ENCODE measurements at places on chromosomes 2 and 18.

- peak; percentile 54 for DNase-seq
Observed at GRCh38 chr18:3998698-3999333, 456.3 kb downstream of the DLGAP1 start.

GRCh38 chr2:199261239-199261638 lies 196.5 kb downstream of the SATB2 start:
- peak; percentile 79 for DNase-seq

DNA sequence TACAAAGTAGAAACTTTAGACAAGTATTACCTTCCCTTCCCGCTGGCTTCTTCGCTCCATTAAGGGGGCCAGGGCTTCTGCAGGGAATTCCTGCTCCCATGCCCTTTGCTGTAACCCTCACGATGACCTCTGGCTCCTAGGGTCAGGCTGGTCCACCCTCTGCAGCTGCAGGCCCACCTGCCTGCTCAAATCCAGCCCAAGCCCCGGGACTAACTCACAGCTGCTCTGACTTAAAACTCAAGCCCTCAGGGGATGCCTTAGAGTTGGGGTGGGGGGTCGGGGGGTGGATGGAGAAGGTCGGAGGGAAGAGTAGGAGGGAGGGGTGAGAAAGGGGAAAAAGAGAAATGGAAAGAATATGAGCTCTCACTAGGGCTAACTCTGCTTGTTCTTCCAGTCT lies 4.9 kb downstream of the IGFBP5 start:
- DNase-seq, result no peak

- no peak for DNase-seq
Observed at GRCh38 chr2:241931084-241931975, 61.8 kb downstream of the RTP5 start.

GRCh38 chr2:231012463-231012862 lies 16.5 kb downstream of the SPATA3 start:
- no peak for DNase-seq

DNA sequence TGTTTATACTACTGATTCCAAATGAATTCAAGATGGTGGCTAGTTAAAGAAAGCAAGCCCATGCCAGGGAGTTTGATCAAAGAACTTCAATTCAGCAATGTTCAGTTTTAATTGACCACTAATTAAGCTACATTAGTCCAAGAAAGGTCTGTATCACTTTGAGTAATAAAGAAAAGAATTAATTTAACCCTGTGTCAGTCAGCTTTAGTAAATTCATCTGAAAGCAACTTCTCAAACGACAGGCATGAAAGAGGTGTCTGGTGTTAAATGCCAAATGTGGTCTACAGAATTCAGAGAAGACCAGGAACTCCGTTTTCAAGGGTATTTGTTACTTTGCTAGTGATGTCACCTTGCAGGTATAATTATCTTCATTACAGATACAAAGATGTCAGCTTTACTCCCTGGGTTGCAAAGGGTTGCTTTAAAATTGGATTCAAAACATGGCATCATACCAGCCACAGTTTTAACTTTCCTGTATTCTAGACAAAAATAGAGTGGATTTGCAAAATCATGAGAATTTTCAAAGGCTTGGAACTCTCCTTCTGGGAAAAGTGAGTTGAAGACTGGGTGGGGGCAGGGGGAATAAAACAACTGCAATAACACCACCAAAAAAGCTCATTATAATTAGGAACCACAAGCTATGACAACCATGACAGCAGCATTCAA lies 281.5 kb downstream of the TCF4 start:
- DNase-seq, result no peak

DNA sequence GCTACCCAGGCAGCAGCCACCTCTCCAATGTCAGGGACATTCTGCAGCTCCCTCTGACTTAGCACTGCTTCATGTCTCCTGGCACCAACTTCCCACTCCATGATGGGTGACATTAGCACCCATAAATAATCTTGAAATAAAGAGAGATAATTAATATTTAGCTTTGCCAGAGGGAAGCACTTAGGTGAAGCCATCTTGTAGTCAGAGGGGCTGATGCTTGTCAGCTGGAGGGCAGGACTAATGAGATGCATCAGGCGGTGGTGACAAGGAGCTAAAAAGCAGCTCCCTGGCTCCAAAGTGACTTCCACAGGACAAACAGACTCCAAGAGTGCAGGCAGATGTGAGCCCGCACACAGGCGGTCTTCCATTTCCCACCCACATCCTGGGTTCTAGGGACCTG lies 153.0 kb upstream of the ID2 start:
- DNase-seq, result no peak

DNA sequence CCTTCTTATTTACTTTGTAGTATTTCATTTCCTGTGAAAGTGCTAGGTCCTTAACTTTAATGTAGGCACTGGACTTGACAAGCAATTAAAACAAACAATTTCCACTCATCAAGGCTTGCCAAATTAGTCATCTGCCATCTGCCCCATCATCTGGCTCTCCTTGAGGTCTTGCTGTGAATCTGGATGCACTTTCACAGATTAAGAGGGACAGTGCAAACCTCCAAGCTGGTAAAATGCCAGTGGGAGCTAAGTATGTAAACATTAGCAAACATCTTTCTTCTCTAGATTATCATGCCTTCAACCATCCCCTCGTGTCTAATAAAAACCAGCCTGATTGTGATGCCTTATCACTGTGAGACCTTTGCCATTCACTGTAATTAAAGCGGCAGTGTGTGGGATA lies 402.9 kb downstream of the ERBB4 start:
- DNase-seq, result no peak

DNA sequence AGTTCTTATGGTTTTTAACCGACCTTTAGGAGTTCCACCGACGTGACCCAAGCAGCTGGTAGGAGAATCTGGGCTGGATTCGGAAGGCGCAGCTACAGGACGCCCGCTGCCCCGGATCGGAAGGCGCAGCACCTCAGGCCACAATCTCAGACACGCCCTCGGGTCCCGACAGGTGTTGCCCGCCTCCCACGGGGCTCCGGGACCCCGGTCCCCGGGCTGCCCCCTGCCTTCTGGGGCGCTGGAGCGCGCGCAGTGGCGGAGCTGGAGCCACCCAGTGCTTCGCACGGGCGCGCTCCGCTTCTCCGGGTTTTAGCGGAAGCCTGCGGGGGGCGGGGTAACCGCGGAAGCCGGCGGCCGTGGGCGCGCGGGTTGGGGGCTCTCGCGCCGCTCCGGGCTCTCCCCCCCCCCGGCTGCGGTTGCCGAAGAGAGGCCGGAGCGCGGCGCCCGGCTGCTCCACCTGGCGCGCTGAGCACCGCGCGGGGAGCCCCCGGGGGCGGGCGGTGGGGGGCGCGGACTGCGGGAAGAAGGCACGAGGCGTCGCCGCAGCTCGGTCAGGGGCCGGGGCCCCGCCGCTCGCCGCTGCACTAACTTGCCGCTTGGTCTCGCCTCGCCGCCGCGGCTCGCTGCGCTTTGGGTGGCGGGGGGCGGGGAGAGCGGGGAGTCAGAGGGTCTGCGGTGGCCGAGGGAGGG lies 718.8 kb downstream of the DPP10 start:
- no peak for DNase-seq

DNA sequence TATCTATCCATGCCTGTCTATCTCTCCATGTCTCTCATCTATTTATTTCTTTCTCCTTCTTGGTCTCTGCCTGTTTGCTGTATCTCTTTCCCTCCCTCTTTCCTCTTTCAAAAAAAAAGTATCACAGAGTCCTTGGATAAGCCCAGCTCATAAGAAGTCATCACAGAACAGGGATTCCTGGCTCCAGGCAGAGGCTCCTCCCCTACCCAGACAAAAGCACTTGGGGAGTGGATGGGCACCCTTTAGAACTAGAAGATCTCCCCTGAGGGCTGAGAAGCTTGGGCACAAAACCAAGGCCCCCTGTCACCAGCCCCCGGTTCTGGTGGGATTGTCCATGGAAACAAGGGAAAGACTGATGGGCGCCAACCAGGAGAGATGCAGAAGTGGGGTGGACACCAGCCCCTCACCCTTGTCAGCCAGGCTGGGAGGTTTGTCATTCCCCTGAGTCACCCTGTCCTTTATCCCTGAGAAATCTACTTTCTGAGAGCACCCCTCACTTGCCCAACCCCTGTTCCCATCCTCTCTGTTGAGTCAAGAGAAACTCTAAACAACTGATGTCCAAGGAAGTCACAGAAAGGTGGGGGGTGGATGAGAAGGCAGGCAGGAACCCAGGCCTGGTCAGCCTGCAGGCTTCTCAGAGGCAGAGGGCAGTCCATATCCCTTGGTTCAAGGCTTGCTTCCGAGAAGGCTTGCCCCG lies 127.1 kb downstream of the TNS1 start:
- no peak for DNase-seq

GRCh38 chr2:233061591-233062450 lies 1.7 kb downstream of the INPP5D start:
- DNase-seq, result no peak

- DNase-seq, result peak; percentile 57
Observed at GRCh38 chr2:164719996-164720941, 99.0 kb upstream of the GRB14 start.

GRCh38 chr18:78642296-78642951 lies 337.2 kb upstream of the SALL3 start:
- DNase-seq, result no peak

GRCh38 chr2:68936427-68936826 lies 16.3 kb downstream of the GKN2 start:
- DNase-seq, result peak; percentile 62

GRCh38 chr18:54765636-54766375 lies 62.5 kb upstream of the RAB27B start:
- no peak for DNase-seq

DNA sequence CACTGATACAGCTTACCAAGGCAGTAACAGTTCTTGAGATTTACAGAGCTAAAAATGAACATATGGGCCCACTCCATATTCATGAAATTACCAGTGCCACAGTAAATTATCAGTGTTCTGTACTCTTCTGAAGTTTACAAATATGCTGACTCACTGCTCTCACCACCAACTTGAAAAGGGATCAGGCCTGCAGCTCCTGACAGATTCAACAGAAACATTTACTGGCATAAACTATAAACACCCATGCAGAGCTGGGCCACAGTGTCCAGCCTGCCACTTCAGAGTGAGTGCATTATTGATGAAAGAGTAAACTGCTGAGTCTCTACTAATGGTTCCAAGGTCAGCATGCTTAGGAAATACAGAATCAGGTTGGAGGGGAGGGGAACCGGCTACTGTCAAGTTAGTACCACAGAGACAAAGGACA lies 83.1 kb downstream of the FARSB start:
- peak; percentile 42 for DNase-seq

- peak; percentile 2 for DNase-seq
Observed at GRCh38 chr2:179141206-179141605, 91.3 kb upstream of the CCDC141 start.

DNA sequence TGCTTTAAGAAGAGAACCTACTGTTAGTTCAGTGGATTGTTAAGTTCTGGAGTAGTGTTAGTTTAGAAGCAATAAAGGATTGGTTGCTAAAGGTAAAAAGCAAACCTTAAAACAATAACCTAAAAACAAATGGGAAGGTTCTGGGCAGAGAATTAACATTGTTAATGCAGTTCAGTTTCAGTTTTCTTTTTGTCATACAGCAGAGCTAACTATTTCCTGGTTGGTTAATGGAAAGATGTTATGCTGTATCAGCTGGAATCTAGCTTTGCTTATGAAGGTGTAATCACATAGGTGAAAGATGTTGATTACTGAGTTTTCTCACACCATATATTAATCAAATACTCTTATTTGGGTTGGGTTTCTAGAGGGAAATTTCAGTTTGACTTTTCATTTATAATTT lies 23.8 kb downstream of the SMAD4 start:
- DNase-seq, result no peak

GRCh38 chr2:196988639-196989038 lies 62.1 kb upstream of the PGAP1 start:
- DNase-seq, result no peak

DNA sequence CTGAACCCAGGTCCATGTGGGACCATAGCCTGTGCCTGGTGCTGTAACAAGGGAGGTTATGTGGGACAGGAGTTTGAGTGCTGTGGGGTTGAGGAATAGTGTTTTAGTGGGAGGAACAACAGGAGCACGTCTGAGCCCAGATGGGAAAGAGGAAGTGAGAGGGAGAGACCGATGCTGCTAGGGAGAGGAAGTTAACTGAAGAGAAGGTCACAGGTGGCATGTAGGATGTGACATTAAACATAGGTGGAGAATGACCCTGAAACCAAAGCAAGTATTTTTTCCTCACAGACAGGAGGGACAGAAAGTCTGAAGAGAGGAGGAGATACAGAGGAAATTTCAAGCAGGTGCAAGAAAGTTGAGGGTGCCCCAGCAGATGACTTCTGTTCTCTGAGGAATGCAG lies 87.8 kb downstream of the ACOXL start:
- DNase-seq, result no peak

- DNase-seq, result no peak
Observed at GRCh38 chr2:118031566-118031965, 17.7 kb upstream of the CCDC93 start.

Measured in fibroblast of upper back skin (primary cell).